Kasumi-1 (cell line): ENCODE measurements at places on chromosomes 7 and 10.
A peak's percentile ranks its signal among the peaks of the same experiment; 100 is the strongest.

GRCh38 chr7:112940314-112940732 is 146.3 kb downstream of the GPR85 start:
- DNase-seq: peak; percentile 89

DNA sequence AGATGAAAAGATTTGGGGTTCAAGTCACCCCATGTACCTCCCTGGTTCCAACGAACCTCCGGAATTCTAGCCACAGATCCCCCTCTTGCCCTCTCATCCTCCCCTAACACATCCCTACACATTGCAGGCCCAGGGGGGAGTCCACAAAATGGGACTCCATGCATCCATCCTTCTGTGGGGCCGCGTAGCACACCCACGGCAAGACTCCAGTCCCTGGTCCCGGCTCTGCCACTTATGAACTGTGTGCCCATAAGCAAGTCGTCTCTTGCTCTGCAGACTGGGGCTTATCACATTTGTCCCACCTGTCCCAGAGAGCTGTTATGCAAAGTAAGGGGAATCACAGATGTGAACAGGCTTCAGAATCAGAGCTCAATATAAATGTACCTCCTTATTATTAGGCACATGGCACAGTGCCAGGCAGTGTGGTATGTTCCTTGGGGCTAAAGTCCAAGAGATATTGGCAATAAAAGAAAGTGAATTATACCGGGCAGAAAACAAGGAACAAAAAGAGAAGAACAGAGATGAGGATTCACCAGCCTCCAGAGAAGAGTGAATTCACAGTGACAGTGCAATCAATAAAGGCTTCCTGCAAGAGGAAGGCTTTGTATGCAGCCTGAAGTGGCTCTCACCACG is 73.9 kb downstream of the KCNMA1 start:
- DNase-seq: no peak

DNA sequence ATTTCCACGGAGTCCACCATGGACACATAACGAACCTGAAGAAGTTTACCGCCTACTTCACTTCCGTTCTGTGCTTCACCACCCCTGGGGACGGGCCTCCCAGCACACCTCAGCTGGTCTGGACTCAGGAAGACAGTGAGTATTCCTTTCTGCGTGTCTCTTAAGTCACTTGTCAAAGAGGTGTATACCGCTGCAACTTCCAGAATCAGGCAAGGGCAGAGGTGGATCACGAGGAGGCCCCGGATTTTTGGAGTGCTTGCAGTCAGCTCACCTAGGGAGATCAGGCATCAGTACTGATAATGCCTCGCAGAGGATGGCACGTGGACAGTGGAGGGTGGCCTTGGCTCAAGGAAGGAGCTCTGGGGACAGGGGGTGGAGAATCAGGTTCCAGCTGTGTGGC is 630.4 kb upstream of the FOXK1 start:
- no peak for DNase-seq

GRCh38 chr7:99004781-99005500 is 126.6 kb downstream of the TRRAP start:
- DNase-seq: no peak

DNA sequence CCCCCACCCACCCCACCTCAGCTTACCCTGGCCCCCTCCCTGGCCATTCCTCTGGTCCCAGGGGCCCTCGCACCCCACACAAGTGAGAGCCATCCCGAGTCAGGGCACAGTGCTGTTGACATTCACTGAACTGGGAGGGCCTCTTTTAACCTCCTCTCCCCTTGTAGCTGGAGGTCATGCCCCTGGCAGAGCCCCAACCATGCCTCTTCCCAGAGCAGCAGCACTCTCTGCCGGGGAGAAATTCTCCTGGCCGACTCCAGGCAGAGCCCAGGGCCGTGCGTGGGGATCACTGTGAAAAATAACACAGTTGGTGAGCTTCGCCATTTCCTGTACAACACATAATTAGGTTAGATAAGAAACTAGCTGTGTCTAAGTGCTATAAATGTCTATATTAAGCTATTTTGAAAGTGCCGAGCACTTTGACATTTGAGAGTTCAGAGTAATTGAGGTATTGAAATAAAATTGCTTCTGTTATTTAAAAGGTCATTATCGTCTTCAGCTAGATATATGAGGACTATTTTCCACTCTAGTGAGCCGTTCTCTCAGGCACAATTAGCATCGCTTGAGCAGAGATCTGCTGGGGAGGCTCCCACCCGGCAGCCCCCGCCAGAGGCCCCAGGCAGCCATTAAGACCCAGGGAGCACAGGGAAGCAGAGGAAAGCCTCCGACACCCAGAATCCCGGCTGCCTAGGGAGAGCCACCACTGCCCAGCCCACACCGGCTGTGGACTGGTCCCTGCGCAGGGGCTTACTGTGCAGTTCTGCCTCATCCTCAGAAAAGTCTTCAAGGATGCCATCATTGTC is 62.4 kb upstream of the LRRC18 start:
- DNase-seq: no peak

GRCh38 chr7:38743899-38744298 is 112.7 kb upstream of the AMPH start:
- DNase-seq: no peak

DNA sequence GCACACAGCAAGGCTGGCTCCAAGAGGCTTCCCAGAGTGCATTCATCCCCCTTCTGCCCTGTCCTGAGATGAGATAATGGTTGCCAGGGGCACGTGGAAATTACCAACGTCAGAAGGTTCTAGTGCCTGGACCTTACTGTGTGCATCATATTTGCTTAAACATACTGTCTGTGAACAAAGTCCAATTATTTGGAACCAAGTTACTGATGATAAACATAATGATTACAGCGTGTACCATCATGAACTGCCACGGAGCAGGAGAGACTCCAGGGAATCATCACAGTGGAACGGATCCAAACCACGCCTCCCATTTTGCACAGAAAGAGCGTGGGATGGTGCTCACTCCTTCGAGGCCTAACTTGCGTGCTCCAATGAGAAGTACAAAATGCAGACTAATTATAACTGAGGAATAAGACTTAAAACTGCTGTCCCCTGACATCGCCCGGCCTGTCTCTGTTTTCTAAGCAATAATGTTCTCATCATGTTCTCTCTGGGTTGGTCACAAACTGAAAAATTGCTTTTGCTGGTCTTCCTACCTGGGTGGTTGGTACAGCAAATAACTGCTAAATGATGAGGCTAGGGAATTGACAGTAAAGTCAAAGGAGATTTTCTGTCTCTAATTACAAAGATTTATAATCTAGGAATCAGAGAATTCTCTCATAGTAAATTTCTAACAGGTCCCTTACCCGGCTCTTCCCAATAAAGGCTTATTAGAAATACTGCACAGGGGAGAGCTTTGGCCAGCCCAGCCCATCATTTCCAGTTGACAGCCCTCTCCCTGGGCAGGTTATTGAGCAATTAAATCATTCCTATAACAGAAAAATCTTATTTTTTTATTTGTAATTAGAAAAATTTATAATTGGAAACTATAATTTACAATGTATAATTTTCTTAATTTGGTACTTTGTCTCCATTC is 182.2 kb downstream of the CAMK1D start:
- no peak for DNase-seq

DNA sequence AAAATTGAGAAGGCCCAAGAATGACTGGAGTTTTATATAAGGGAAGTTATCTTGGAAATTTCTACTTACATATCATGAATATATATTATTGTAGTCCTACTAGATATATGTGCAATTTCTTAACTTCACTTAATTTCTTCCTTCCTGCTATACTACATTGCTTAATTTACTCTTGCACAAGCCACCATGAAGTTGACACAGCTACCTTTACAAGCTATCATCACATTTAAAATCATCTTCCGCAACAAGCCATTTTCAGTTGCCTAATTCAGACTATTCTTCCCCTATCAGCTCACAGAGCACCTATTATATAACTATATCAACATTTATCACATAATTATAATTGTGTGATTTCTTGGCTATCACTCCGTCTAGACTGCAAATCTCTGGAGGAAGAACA is 418.4 kb downstream of the PARD3 start:
- DNase-seq: peak; percentile 16

- DNase-seq: no peak
Measured at GRCh38 chr7:47587351-47587750, 5.4 kb upstream of the TNS3 start.

DNA sequence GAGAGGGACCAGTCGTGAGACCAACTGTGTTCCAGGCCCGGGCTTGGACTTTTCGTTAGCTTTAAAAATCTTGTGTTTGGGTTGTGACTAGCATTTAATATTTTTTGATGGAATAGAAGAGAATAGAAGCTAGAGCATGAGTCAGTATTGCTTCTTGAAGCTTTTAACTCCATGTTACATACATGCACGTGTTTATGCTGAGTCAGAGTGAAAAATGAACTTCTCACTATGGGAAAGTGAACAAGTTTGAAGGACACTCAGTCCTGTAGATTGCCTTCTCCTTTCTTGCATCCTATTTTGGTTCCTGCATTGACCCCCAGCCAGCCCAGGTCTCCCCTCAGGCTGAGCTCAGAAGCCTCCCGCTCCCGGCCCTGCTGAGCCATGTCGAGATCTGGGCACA is 31.8 kb downstream of the GHRHR start:
- no peak for DNase-seq

DNA sequence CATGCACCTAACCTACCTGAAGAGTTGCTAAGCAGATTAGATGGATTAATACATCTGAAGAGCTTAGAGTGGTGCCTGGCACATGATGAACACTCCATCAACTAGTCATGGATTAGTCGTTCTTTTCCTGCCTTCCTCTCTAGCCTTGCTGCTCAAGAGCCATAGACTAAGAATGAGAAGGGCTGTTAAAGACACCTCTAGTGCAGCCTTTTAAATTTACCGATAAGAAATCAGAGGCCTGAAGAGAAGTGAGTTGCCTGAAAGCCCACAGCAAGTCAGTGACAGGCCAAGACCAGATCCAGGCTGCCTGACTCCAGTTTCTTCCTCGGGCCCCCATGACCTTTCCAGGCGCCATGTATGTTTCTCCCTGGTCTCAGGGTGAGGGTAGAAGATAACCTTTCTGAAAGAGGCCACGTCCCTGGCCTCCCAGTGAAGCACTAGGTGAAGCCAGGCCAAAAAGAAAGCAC is 6.5 kb downstream of the TSPAN15 start:
- DNase-seq: no peak

DNA sequence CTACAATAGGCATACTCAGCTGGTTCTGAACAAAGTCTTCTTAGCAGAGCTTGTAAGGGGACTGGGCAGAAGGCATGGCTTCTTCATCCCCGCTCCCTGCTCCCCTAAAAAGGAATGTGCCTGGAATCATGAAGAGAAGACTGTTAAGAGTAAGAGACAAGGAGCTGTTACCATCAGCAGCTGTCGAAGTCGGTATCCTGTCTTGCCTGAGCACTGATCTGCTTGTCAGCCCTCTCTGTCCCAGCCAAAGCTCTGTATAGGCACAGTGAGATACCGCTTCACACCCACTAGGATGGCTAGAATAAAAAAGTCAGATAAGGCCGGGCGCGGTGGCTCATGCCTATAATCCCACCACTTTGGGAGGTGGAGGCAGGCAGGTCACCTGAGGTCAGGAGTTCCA is 2.4 kb downstream of the ABLIM1 start:
- DNase-seq: no peak

GRCh38 chr7:106108991-106109390 is 3.1 kb downstream of the SYPL1 start:
- no peak for DNase-seq

DNA sequence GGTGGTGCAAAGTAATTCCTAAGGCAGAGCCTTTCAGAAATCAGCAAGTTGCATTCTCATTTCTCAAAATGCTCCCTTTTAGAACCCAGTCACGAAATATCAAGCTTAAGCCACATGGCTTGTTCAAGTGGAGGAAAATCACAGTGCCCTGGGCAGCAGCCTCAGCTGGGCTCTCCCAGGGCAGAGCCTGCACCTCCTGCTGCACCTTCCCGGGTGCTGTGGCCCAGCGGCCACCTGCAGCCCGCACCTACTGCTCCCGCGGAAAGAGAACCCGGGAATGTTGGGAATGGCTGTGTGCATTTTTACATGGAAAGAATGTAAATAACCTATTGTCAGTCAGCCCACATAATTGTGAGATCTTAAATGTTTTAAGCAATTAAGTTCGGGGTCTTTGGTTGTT is 396.5 kb upstream of the VSTM2A start:
- no peak for DNase-seq
